ENCODE measurements at places on chromosomes 11 and 22.

DNA sequence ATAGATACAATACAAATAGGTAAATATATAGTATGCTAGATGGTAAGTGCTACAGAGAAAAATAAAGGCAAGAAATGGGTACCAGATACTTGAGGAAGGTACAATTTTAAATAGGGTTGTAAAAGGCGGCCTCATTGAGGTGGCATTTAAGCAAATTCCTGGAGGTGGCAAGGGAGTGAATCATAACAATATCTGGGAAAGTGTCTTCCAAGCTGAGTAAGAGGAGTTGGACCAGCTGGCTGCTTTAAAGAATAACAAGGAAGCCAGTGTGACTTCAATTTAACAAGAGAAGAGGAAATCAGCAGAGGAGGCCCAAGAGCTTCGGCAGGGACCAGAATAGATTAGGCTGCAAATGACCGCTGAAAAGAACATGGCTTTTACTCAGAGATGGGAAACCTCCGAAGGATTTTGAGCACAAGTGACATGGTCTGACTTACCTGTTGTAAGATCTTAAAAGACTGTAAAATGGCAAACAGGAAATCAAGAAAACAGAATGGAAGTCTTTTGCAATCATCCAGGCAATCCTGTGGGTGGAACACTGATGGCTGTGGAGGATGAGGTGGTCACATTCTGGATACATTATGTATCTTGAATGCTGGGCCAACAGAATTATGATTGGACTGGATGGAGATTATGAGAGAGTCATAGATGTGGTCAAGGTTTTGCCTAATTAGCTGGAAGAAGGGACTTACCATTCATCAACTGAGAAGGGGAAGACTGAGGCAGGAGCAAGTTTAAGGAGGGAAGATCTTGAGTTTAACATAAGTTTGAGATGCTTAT is 77.2 kb downstream of the RDX start:
- no peak for ATAC-seq

- ATAC-seq, result no peak
Measured at GRCh38 chr11:109728056-109728455, 306.1 kb downstream of the C11orf87 start.

GRCh38 chr22:38266120-38266519 is 6.7 kb downstream of the TMEM184B start:
- ATAC-seq, result no peak

- no peak for ATAC-seq
Measured at GRCh38 chr22:45485261-45485660, 17.4 kb upstream of the FBLN1 start.

- ATAC-seq, result no peak
Measured at GRCh38 chr22:45582236-45582954, 79.7 kb downstream of the FBLN1 start.

DNA sequence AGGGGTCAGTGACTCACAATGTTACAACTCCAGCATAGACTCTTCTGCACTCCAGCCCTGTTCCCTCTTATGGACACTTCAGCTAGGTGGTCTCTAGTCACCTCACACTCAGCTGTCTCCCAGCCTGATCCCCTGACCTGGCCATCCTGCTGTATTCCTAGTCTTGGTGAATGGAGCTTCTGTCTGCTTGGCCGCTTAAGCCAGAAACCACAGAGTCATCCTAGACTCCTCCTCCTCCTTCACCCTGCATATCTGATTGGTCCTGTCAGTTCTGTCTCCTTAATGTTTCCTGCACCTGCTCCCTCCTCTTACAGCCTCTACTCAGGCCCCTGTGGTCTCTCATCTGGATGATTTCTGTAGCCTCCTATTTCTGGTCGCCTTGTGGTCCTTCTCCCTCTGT is 144.9 kb downstream of the HIPK3 start:
- no peak for ATAC-seq

- ATAC-seq, result no peak
Measured at GRCh38 chr22:48902001-48902869, 925.4 kb downstream of the BRD1 start.

GRCh38 chr11:61076506-61077304 is 25.6 kb upstream of the CD5 start:
- peak; percentile 66 for ATAC-seq

GRCh38 chr11:114196997-114197703 is 99.0 kb upstream of the NNMT start:
- no peak for ATAC-seq

DNA sequence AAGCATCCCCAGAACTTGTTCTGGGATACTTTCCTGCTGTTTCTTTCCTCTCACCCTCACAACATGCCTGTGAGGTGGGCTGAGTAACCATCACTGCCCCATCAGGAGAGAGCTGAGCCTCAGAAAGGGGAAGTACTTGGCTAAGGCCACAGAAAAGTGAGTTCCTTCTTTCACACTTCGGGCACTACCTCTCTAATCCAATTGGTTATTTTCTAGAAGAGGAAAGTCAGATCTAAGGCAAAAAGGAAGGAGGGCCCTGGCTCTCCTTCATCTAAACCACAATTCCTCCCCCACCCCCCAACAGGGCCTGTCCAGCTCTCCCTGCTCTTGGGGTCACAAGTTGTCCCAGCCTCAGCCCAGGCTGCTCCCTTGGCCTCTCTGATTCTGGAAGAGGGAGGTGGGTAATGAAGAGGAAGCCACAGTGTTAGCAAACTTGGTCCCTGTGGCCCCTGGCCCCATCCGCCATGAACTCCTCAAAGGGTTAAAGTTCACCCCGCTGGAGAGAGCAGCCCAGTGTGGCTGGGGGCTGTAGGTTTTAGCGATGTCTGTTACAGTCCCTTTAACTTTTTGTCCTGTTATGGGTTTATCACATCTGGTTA is 34.0 kb downstream of the SLC22A12 start:
- no peak for ATAC-seq

DNA sequence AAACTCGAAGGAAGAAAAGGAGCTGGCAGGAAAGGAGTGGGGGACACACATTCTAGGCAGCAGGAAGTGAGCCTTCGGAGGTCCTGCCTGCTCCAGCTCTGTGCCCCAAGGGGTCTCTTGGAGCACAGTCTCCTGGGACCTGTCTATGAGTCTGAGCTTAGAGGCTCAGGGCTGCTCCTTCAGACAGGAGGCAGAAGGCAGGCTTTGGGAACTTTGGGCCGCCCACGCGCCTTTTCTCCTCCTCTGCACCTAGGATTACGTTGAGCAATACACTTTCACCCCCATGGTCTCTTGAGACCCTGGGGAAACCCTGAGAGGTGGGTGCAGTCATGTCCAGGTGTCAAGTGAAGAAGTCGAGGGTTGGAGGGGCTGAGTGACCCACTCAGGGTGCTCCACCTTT is 965 bp downstream of the TCN2 start:
- no peak for ATAC-seq

Data from activated T-helper 17 cell treated with anti-CD3 and anti-CD28 coated beads, Interleukin-2, amount 50 U/mL, for 72 hours (primary cell).